ENCODE measurements at places on chromosomes 12 and 14.

- DNase-seq, result no peak
Measured at GRCh38 chr14:92655419-92656201, 92.8 kb downstream of the LGMN start.

DNA sequence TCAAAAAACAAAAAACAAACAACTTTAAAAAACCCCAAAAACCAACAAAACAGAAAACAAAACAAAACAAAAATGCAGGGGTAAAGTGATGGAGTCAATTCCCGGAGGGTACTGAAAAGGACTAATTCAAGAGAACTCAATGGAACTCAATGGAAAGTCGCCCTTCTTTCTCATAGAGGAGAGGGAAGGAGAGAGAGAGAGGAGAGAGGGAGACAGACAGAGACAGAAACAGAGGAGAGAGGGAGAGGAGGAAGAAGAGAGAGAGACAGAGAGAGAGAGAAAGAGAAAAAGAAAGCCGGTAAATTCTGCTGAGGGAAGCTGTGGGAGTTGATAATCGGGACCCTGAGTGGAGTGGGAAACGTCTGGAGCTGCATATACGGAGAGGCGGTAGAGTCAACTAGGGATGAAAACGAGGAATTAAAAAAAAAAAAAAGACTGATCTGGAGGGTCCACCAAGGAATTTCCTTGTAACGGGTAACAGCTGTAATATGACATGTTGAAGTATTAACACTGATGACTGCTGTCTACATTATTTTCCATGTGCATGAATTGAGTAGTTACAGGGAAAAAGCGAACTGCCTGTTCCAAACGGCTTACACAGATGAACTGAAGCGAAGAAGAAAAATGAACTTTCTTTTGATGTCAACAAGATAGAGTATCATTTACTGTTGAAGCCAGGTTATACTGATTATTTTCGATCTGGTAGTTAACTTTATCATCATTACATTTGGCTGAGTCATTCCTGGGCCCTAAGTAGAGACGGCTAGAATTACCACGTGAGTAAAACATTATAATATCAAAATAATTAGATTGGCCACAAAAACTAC lies 934 bp upstream of the ZC2HC1C start:
- no peak for DNase-seq

DNA sequence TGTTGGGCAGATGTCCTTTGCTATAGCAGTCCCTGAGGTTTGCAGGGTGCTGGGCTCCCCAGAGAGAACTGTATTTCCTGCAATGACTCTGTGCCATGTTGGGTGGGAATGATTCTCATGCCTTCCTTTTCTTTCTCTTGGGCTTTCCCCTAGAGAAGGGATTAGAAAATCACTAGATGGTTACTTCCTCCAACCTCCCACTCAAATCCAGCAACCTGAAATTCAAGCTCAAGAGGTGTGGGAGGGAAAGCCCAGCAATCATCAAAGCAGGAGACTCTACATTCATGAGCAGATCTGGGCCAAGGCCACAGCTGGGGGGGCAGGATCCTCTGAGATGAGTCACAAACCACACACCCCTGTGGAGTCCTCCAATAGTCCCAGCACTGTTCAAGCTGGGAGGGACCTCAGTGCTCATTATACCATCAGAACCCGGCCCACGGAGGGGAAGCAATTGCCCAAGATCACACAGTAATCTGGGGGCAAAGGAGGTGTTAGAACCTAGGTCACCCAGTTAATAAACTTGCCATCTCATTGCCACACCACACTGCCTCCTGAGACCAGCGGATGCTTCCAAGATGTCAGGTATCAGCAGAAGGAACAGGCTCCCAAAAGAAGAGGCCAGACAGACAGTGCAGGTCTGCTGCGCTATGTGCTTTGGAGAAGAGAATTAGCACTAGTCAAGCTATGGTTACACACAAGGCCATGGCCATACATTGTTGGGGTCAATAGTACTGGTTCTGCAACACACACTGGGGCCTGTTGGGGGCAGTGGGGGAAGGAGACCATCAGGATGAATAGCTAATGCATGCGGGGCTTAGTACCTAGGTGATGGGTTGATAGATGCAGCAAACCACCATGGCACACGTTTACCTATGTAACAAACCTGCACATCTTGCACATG lies 65.7 kb downstream of the TTC9 start:
- DNase-seq, result peak; percentile 96

DNA sequence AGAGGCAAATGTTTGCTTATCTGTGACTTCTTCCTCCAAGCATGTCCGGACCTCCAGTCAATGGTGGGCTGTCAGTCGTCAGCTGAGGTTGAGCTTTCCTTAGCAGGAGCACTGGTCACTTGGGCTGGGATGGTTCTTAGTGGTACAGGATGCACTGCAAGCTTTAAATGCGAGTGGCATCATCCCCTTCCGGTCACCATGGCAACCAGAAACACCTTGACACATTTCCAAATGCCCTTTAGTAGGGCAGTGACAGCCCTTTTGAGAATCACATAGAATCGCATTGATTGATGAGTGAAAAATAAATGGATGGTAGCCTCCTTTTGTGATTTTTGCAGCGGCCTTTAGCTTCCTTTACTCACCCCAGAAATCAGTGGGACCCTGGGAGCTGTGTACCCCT lies 24.1 kb downstream of the NTF3 start:
- DNase-seq, result no peak

DNA sequence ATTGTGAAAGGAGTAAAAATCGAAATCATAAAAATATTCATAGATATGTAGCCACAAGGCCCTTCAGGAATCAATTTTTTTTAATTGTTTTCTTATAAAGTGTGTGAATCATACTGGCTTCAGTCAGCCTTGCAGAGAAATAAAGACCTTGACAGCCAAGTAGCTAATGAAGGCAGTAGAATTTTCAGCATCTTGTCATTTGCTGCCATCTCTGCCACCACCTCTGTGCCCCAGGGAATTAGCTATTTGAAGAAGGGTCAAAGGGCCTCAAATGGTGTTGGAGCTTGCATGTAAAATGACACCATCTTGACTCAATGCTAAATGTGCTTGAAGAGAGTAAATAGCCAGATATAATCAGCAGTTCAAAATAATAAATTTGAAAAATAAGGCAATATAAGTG lies 359.4 kb upstream of the DCN start:
- DNase-seq, result no peak

DNA sequence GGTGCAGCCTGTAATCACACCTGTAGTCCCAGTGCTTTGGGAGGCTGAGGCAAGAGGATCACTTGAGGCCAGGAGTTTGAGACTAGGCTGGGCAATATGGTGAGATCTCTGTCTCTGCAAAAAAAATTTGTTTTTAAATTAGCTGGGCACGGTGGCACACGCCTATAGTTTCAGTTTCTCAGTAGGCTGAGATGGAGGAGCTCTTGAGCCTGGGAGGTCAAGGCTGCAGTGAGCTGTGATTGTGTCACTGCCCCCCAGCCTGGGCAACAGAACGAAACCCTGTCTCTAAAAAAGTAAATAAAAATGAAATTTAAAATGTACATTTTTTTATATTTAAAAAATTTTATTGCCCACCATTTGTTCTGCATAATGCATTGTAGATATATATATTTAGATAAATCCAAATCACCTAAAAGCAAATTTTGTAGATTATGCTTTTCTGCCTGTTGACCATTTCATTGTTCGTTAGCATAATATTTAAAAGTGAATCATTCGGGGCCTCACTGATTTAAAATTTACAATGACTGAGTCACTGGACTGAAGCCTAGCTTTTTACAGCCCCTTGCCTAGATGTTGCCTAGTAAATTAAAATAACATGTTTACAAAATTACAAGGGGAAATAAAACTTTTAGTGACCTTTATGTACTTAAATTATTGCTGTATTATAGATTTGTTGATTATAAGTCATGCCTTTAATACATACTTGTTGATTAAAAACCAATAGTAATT lies 87.9 kb downstream of the USP15 start:
- DNase-seq, result no peak

GRCh38 chr14:26872515-26873361 lies 274.9 kb upstream of the NOVA1 start:
- DNase-seq, result no peak

GRCh38 chr12:62446754-62447452 lies 19.7 kb upstream of the MON2 start:
- DNase-seq, result no peak

- DNase-seq, result no peak
Measured at GRCh38 chr12:8662593-8662992, at the start of gene MFAP5. TSS of gene MFAP5 (minus strand) at chr12:8662826. CDS start at chr12:8662104, 722 bp downstream.

DNA sequence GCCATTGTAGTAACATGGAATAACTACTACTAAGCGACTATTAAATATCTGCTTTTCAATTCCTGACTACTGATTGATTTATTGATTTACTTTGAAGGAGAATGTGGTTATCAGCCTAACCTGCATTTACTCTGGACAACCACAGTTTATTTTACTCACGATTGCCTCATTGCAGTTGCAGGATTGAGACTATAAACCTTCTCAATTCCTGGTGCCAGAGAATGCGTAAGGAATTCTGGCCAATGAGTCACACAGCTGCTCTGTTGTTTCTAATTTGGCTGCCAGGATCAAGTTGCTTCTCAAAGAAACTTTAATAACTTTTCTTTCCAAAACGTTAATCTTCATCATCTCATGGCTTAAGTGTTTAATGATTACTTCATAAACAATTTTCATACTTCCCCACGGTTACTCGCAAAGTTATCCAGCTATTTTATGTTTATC lies 13.1 kb upstream of the TMTC1 start:
- DNase-seq, result no peak

GRCh38 chr12:52436000-52436827 lies 2.0 kb upstream of the KRT75 start:
- DNase-seq, result no peak

- DNase-seq, result no peak
Measured at GRCh38 chr14:22423958-22424357, 165.1 kb downstream of the DAD1 start.

GRCh38 chr14:24259282-24260025 lies 3.5 kb downstream of the TGM1 start:
- no peak for DNase-seq

DNA sequence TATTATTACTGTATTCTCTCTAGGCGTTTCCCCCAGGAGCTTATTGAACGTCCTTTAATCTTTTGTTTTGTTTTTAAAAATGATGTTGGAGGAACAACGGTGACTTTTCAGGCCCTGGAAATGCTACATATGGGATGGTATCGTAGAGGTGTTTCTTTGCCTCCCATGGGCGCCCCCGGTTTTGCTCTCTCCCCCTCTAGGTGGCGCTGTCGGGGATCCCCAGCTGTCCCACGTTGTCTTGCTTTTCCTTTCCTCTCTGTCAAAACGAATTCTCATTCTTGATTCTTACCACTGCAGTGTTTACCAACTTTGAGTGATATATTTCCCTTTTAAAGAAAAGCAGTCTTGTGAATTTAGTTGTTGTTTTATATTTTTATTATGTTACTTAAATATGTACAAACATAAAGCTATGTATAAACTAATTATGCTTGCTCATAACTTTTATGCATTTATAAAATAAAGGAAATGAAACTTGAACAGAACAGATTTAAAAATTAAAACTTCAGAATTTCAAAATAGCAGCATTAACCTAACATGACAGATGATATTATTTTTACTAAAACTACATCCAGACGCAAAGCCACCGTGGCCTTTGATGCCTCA lies 171.9 kb downstream of the RGS6 start:
- DNase-seq, result peak; percentile 22

- DNase-seq, result no peak
Measured at GRCh38 chr12:42473130-42473529, 116.4 kb downstream of the PRICKLE1 start.

GRCh38 chr14:101120641-101121507 lies 217.4 kb upstream of the RTL1 start:
- DNase-seq, result no peak

DNA sequence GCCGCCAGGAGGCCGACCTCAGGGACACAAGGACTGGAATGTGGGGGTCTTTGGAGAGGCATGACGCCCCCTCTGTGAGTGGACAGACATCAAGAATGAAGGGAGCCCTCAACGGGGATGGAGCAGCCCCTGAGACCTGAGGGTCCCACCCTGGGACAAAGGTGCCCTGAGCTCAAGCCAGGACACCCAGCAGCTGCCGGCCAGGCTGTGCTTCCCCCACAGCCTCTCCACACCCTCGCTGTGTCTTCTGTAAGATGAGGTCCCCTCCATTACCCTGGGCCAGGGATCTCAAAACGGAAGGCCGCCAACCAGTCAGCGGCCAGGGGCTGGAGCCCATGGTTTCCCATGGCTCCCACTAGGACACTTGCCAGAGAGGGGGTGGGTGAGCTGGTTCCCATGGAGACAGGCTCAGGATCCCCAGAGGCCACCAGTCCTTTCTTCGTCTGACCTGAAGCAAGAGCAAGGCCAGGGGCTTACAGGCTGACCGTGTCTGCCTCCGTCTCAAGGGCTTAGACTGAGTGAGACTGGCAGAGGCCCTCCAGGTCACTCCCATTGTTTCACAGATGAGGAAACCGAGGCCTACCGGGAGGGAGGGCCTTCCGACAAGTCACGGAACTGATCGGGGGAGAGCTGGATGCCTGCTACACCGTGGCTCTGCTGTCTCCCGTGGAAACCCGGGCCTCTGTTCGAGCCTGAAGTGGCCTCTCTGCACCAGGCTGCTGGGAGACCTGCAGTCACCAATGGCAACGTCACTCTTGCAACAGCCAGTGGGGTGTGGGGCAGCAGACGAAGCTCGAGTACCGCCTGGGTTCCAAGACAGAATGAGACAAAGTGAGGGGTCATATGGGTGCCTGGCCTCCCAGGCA lies 91.7 kb upstream of the DIO3 start:
- DNase-seq, result no peak

DNA sequence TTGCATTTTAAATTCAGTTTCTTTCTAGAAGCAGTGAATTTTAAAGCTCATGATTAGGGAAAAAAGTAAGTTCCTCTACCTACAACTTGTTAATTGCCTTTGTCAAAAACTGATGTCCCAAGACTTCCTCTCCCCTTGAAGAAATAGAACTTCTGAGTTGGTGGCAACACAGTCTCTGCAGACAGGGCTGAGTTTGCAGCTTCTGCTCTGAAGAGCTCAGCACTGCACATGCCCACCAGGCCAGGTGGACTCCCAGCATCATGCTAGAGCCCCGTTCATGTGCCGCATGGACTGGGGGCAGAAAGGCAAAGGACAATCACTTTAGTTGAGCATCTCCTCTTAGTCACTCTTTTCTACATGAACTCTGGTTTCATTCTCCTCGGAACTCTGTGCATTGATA lies 620.1 kb downstream of the VRK1 start:
- DNase-seq, result no peak

GRCh38 chr14:96135285-96135684 lies 69.4 kb upstream of the BDKRB2 start:
- no peak for DNase-seq

- no peak for DNase-seq
Measured at GRCh38 chr12:65414526-65414925, 136.0 kb downstream of the MSRB3 start.

GRCh38 chr12:62259631-62259992 lies 592 bp upstream of the USP15 start:
- DNase-seq, result peak; percentile 70

- no peak for DNase-seq
Measured at GRCh38 chr14:71115821-71116567, 208.7 kb downstream of the PCNX1 start.

DNA sequence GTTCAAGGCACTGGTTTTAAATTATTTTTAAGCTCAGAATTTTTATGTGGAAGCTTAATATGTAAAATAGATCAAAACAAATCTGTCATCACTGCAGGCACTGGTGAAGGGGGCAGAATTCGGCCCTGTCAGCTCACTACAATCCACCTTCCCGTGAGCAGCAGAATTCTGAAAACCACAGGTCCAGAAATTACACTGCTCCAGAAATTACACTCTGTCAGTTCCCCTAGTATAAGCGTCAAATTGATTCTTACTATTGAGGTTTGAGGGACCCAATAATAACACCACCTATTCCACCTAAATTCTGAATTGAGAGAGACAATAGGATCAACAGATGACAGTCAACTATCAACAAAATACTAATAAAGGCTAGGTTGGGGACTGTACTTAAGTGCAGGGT lies 245.5 kb downstream of the PHLDA1 start:
- no peak for DNase-seq
